Activated gamma-delta T cell (primary cell): ENCODE measurements at places on chromosomes 11 and 22.

DNA sequence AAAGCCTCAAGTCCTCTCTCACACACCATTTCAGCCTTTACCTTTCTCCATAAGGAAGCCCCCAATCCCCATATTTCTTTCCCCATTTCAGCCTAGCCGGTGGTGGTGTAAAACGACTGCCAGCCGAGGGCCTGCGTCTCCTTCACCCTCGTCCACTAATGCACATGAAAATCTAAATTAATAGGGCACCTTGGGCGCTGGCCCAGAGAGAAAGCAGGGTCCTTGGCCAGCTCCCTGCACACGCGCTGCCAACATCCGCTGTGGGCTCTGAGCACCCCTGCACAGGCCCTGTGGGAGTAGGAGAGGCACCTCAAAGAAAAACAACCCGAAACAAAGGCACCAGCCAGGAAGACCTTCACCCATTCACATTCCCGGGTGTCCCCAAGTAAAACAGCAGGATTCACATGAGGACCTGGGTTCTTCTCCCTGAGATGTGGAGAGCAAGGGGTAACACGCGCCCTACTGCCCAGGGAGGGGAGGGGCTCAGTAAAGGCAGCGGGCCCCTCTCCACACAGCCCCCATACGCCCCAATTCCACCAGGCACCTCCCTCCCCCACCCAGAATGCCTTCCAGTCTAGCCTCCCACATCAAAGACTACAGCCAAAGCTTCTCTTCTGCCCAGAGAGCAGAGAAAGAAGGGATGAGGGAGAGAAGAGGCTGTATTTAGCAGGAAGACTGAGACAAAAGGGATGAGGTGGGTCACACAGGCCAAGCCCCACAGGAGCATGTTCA is 79.0 kb downstream of the MICAL3 start:
- DNase-seq: no peak

DNA sequence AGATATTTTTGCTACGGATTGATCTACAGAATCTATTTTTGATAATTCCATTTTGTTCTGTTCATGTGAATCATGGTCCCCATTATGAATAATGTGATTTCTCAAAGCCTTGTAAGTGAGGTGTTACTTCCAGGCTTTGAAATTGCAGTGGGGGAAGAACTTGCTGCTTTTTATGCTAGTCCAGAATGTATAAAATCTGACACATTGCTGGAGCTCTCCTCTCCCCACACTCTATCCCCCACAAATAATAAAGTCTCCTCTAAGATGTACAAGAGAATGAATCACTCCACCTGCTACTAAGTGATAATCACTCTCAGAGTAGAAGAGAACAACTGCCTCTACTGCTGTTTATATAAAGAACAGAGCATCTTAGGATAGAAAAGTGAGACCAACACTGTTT is 5.9 kb upstream of the RAB6A start:
- DNase-seq: no peak

DNA sequence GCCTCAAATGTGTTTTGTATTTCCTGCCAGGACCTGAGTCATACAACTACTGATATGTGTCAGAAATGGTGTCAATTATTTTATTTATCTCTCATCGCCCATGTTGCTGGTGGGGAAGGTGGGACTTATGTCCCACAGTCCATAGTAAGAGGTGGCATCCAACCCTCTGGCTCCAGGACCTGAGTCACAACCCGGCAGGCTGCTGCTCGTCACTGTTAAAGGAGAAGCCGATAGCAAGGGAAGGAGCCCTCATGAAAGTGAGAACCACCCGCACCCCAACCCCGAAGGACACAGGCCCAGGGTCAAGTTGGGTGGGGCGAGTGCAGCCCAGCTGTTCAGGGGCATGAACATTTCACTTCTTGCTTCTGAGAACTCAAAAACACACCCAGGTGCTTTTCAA is 33.1 kb upstream of the TP53I11 start:
- DNase-seq: no peak

DNA sequence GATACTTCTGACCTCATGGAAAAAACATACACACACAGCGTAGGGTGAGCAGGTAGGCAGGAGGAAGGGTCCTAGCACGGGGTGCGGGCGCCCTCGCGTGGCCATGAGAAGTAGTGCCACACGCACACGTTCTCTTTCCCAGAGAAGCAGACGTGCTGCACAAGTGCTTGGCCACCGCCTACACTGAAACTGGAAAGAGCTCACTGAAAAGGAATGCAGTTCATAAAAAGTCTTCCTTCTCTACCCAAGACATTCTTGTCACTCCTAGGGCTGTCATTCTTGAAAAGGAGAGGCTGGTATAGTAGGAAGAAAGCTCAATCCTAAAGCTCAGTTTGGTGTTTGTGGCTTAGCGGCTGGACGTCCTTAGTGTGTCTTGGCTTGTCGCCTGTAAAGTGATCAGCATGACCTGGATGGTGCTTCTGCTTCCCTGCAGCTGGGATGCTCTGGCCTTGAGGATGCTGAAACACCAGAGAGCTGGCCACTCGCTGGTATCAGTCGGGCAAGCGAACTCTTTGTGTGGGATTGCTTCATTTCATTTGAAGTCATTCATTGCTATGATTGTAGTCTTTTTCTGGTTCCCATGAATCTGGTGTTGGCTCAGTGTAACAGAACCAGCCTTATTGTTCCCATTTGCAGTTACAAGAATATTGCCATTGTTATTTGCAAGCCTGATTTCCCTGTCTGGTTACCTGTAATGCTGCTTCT is 303.8 kb downstream of the NTM start:
- DNase-seq: no peak

DNA sequence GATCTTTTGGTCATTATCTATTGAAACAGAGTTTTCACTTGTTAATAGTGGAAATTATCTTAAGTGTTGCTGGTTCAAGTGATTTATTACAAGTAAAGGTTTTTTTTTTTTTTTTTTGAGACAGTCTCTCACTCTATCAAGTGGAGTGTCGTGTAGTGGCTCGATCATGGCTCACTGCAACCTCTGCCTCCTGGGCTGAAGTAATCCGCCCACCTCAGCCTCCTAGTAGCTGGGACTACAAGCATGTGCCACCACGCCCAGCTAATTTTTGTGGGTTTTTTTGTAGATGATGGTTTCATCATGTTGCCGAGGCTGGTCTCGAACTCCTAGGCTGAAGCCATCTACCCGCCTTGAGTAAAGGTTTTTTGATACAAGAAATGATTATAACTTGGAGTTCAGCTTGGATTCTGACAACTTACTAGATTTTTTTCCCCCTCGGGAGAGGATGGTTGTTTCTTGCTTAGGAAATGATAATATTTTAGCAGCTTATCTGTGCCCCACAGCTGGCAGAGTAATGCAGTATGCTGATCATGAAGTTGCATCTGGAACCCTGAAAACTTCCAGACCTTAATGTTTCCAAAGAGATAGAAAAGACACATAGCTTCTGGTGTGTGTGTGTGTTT is 68.9 kb downstream of the MTMR3 start:
- DNase-seq: no peak

- DNase-seq: no peak
These were observed 1.5 kb downstream of the MS4A8 start for GRCh38 chr11:60700689-60701468.

DNA sequence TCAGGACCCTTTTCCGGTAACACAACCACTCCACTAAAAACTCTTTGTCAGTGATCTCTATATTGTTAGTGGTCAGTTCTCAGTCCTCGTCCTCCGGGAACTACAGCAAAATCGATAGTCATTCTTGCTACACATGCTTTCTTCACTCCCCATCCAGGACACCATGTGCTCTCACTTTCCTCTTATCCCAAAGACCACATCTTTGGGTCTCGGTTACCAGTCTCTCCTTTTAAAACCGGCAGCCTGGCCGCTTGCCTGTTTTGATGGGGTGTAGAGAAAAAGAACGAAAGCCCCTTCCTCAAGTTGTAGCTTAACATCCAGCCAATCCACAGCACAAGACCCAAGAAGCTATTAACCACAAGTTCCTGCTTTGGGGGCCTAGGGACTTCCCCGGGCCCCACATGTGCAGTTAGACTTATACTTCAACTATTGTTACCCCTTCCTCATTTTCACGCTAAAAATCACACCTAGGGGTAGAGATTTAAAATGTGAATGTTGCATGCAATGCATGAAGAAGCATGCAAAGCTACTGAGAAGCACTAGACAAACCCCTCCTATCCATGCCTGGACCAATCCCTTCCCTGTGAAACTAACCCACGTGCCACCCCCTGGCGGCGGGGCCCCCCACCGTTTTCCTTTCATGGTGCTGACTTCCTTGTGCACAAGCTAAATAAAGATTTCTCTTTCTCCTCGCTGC is 1.5 kb upstream of the TOLLIP start:
- no peak for DNase-seq

- no peak for DNase-seq
These were observed 33.8 kb downstream of the ZNF280B start for GRCh38 chr22:22474733-22475132.

GRCh38 chr11:125404157-125404810 is 91.8 kb downstream of the FEZ1 start:
- DNase-seq: no peak

- no peak for DNase-seq
These were observed 48.9 kb downstream of the IGSF9B start for GRCh38 chr11:133907841-133908241.

GRCh38 chr11:61820174-61820573 is 3.4 kb upstream of the FADS1 start:
- no peak for DNase-seq

- DNase-seq: no peak
These were observed 15.9 kb upstream of the APOBEC3A start for GRCh38 chr22:38941488-38941987.

DNA sequence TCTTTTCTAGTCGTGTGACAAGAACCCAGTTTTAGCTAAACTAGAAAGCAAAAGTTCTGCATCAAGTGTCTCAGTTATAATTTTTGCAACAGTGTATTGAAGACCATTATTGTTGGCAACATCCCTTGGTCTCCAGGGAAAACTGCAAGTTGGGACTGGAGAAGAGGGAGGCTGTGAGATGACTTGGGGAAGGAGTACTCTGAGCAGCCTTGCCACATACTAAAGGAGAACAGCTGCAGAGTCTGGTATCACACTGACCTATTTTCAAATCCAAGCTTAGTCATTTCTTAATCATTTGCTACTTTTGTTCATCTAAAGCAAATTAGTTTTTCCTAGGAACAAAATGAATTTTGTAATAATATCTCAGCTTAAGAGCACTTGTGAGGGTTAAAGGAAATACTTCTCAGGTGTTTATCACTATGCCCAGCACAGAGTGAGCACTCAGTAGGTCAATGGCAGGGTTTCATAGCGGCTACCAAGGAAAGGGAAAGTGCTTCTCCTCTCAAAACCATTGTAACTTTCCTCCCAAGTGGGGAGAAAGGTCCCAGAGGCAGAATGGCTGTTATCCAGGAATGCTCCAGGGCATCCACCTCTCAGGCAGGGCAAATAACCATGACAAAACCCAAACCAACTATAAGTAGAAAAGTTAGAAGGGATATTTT is 247.1 kb downstream of the C11orf87 start:
- no peak for DNase-seq

DNA sequence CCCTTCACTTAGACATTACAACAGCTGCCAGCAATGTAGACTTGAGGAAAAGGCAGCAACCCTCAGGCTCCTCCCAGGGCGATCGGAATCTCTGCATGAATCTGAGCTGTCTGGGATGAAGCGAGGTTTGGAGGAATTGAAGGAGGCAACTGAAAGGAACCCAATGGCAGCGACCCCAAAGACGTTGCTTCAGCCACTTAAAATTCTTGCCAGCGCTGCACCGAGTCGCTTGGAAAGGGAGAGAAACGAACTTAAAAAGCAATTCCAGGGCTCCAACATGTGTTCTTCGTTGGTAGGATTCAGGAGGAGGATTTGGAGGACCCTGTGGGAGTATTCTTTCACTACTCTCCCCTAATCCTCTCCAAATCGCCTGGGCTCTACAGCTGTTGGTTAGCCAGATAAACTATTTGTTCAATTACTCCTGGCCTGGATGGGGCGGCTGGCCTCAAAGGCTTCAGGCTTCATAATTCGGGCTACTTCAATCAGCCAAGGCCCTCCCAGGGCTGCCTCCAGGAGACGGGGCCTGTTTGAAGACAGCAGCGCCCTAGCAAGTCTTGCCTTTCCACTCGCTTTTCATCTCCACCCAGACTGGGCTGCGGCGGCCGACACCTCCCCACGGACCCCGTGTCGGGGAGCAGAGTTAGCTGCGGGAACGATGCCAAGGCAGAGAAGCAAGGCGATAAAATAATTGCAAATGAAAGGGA is 72.4 kb upstream of the TMEM45B start:
- DNase-seq: no peak

- no peak for DNase-seq
These were observed 1191.9 kb downstream of the BRD1 start for GRCh38 chr22:48635816-48636215.

DNA sequence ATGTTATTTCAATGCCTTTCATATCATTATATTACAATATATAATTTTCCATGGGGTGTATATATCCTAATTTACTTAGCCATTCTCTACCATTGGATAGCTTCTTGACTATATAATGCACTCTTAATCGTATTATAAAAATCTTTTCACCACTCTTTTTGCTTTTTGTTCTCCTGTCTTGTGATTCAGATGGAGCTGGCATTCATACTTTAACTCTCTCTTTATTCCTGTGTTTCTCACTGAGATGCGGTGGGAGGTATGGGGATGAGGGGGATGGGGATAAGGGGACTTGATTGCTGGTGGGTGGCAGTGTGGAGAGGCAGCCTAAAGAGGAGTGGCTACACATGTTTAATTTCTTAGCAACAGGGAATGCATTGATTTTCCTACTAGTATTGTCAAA is 105.9 kb downstream of the NELL1 start:
- DNase-seq: no peak

DNA sequence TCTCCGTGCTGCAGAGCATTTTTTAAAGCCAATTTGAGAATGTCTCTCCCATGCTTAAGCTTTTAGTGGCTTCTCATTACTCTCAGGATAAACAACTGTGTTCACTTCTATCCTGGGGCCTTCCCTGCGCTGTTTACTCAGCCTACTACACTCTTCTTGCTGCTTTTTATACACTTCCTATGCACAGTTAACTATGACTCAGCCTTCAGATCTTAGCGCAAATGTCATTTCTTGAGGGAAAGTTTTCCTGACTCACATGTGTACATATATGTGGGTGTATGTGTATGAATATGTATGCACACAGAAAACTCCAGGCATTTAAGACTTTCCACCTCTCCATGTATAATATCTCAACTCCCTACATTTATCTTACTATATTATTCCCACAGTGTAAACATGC is 9.8 kb downstream of the THAP12 start:
- DNase-seq: no peak
